ENCODE measurements at places on chromosomes 16 and 17.

GRCh38 chr17:53336281-53336680, 486.4 kb upstream of the KIF2B start:
- no peak for DNase-seq

DNA sequence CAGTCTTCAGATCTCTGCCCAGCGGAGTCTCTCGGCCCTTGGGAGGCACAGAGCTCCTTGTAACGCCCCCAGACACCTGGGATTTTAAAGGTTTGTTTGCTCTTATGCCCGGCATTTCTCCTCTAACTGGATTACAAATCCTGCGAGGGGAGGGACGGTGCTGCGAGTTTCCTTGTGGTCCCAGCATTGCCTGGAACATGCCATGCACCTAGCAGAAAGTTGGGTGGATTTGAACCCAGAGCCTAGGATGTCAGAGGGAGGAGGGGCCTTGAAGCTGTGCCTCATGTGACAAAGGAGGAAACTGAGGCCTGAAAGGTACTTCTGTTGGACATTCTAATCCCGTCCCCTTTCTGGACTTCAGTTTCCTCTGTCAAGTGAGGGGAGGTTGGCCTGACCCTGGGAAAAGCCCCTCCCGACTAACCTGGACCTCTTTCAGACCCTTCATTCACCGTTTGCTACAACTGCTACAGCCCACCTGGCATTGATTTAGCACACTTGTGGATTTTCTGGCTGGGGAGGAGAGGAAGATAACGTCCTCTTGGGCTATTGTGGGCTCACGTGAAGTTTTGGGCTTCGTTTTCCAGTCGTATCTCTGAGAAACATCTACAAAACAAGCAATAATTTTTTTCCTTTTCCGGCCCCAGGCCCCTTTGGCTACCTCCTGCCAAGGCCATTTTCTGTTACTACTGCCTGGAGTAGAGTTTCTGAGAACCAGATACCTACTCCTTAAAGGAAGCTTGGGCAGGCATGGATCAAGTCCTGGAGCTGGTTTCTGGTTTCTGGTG, 30.9 kb downstream of the MRC2 start:
- DNase-seq = no peak

GRCh38 chr16:84614073-84614459, 3.8 kb downstream of the COTL1 start:
- DNase-seq = no peak

DNA sequence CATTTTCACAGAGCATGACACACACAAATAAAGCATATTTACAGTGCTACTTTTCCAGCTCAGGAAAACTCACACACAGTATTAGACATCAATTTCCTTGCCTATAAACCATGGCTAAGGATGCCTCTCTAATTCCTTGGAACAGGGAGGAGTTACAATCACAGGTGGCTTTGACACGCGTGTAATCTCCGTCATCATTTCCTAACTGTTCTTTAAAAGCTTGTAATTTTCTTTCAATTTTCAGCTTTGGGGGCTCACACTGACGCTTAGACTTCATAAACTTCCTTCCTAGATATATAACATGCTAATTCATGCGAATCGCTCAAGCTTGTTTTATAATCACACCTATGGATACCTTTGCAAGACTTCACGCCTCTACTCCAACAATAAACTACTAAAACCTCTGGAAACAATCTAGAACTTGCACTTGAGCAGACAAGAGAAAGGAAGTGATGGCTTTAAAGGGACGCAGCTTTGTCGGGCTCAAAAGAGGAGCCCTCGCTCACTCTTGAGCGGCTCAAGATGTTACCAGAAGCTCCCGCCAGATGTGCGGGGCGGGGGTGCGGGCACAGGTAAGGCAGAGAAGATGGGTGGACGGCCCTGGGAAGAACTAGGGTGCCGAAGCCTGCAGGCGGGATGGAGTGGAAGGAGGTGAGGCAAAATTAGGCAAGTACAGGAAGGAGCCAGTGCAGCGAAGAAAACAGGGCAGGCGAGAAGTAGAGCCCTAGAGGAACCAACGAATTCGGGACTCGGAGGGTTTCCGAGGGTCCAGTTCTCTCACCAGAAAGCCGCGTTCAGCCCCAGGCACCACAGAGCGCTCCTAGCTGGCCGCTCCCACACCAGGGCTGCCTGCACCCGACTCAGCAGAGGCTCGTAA, 631 bp downstream of the RETREG3 start:
- no peak for DNase-seq

- peak; percentile 32 for DNase-seq
Measured at GRCh38 chr17:44581868-44582267, 24.6 kb downstream of the FZD2 start.

GRCh38 chr16:27291106-27291505, 22.5 kb upstream of the NSMCE1 start:
- DNase-seq = no peak

DNA sequence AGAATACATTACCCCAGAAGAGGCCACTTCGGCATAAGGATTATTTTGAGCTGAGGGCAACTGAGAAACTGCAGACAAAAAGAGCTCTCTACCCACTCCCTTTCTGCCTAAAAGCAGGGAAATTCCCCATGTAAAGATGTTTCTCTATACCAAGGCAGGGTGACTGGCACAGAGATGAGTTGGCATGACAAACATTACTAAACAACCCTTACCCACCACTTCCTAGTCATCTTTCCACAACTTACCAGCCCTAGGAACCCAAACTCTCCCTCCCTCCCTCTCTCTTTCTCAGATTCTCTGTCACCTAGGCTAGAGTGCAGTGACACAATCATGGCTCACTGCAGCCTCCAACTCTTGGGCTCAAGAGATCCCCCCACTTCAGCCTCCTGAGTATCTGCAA, 68.6 kb downstream of the EMP2 start:
- DNase-seq = no peak

GRCh38 chr16:81709016-81709900, 69.8 kb upstream of the PLCG2 start:
- DNase-seq = no peak
